ENCODE measurements at places on chromosomes 1 and 21.

DNA sequence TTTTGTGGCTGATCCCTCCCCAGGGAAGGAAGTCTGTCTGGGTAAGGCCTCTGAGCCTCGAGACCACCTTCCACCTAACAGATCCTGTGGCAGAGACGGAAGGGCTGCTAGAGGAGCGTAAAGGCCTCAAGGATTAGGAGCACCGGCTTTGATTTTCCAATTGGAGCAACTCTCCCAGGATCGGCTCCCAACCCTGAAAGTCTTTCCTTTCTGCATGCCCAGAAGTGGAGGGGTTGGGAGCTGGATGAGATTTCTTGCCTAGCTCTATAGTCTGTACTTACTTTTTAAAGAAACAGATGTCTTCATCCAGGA, 41.4 kb downstream of the ELK4 start:
- DNase-seq: no peak

DNA sequence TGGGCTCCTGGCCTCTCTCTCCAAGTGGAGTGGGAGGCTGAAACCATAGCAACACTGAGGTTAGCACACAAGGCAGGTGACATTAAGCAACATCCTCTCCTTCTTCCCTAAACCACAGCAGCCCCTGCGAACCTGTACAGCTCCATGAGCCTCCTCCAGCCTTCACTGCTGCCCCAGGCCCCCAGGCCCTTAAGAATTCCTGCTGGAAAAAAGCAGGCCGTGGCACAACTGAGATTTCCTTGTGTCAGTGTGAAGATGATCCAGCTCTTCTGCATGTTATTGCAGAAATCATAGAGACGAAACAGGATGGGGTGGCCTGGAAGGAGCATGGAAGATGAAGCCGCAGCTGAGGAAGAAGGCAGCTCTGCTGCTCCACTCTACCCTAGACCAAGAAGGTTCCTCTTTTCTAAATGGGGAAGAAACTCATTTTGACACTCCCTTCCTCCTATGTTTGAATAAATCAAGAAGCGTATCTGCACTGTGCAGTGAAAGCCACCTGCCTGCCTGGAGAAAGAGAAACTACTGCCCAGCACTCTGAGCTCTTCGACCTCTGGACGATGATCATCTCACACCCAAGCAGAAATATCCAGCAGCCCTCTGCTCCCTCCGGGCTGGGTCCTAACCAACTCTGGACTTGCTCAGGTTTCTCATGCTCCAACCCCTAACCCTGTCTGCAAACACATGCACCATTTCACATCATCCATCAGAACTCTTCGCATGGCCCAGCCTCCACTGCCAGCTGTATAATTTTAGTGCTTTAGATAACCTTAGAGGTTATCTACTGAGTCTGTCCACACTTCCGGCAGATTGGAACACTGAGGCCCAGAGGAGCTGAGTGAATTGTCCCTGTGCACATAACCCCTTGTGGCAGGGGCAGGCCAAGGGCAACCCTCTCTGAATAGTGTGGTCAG, 20.7 kb downstream of the SH3BP5L start:
- DNase-seq: no peak

DNA sequence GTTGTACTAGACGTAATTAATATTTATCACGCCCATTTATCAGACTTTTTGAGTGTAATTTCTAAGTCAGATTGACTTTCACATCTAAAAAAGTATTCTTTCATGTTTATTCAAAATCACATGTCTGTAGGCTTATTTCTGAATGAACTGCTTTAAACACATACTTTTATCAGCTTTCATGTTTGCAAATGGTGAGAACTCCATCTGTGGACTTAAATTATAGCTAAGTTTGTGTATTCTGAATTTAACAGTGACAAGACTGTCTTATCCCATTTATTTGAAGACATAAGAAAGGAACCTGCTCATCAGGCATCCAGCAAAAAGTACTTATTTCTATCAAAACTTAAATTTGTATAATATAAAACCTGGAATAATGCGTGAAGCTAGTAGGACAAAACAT, 69.3 kb downstream of the DENND1B start:
- no peak for DNase-seq

DNA sequence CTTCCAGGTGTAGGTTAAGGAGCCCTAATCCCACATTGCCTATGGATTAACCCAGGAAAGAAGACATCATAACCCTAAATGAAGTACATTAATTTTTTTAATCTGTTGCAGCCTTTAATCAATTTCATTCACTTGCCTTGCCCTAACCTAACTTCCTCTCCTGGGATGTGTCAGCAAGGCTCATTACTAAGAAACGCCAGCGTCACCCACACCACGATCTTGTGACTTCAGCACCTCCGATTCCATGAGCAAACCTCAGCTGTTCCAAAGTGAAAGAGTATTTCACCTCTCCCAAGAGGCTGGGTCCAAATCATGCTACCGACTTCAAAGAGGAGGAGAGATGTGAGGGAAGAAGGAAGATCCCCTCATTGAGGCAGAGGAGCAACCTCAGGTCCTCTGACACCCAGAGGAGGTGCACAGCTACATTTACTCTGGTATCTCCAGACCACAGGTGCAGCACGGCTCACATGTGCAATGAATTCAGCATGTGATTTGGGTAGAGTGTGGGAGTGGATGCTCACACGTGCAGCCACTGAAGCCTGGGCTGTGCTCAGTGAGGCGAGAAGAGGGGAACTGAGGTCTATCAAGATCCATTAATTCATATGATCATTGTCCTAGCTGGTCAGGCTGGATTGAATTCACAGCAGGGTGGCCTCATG, 134.1 kb downstream of the SLC30A10 start:
- DNase-seq: no peak

DNA sequence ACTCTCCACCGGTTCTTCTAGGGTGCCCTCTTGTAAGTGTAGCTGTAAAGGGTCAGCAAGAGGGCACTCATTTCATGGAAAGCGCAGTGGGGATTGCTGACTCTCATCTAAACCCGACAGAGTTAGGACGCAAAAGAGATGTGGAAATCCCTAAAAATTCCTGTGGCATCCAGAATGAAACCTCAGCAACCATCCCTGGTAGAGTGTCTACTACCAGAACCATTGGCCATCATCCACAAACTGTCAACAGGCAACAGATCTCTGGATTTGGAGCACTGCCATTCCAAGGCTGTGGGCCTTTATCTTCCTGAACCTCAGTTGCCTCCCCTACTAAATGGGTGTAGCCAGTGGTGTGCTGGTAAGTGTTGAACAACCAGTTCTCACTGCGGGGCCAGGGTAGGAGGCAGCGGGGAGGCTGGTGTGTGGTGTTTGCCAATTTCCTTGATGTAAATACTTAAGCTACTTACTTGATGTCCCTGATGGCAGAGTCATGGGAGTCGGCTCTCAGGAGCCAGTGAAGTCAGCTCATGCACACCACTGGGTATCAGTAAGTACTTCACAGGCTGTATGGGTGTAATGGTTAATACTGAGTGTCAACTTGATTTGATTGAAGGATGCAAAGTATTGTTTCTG, 195.8 kb downstream of the KAZN start:
- no peak for DNase-seq

DNA sequence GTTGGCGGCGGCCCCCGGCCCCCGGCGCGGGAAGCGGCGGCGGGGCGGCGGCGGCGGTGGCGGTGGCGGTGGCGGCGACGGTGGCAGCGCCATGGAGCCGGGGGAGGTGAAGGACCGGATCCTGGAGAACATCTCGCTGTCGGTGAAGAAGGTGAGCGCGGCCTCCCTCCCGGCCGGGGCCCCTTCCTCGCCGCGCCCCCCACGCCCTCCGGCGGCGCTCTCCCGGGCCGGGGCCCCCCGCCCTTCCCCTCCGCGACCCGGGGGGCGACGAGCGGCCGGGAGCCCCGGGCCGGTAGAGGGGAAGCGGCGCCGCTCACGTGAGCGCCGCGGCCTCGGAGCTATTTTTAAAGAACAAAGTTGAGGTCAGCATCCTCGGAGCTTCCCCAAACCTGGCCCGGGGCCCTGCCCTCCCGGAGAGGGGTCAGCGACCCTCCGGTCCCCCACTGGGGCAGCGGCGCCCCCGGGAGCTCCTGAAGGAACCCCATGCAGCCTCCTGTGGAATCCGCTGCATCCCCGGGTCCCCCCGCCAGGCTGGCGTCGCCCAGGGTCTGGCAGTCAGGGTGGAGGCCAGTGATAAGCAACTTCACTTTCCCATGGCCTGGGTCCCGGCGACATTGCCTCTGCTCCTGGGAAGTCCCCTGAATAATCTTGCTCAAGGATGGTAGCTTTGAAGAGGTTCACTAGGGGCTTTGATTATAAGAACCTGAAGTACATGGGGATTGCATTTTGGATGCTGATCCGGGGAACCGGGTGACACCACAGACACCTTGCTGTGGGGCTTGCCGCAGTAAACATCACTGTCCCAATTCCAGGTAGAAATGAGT, 560 bp downstream of the PLEKHM2 start:
- DNase-seq: peak; percentile 29

GRCh38 chr1:64579767-64580166, 109.8 kb downstream of the CACHD1 start:
- no peak for DNase-seq

DNA sequence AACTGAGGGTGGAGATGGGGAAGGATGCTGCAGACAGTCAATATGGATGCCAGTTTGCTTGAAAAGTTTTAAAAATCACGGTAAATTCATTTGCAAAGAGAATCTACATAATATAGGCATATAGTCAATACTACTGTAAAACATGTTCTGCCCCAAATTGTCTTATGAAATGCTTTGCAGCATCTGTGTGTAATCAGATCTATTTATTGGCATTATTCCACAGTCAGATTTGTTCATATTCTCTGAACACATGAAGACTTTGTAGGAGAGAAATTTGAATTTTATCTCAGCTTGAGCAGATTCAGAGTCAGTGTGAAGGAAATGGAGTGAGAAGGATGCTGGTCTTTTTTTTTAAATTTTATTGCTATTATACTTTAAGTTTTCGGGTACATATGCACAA, 88.5 kb downstream of the PLPPR4 start:
- no peak for DNase-seq

- DNase-seq: no peak
Observed at GRCh38 chr1:29397981-29398380, 161.7 kb downstream of the PTPRU start.

GRCh38 chr1:54268762-54269297, 68.9 kb downstream of the MRPL37 start:
- DNase-seq: no peak

DNA sequence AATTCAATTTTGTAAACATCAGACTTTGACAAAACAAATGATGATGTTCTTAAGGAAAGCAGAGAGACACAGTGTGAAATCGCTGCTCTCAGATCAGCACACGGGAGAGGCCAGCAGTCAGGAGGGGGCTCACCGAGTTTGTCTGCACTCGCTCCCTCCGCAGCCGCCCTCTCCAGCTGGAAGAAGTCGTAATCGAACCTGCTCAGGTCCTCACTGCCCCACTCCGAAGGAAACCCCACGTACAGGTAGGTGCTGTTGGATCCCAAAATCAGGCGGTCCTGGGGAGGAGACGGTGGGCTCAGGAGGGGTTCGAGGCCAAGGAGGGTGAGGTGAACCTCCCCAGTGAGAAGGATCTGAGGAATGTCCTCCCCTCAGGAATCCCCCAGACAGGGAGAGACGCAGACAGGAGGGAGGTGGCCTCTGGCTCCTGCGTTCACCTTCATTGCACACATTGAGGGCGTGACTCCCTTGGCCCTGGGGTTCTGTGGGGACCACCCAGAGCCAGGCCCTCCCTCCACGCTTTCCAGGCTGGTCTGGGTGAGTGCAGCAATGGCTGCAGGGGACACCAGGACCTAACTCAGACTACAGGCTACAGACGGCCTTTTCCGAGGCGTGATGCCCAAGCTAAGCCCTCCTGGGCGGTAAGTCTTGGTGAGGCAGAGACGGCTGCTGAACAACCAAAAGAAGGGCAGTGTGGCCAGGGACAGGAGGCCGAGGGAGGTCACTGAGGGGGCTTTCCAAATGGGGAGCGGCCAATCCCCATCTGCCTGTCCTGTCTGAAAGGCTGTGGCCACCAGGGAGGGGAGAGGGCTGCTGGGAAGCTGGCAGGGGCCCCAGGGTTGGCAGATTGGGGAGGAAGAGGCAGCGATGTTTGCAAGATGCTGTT, 65.5 kb downstream of the SCCPDH start:
- no peak for DNase-seq

GRCh38 chr1:97674517-97674916, 246.3 kb downstream of the DPYD start:
- no peak for DNase-seq

DNA sequence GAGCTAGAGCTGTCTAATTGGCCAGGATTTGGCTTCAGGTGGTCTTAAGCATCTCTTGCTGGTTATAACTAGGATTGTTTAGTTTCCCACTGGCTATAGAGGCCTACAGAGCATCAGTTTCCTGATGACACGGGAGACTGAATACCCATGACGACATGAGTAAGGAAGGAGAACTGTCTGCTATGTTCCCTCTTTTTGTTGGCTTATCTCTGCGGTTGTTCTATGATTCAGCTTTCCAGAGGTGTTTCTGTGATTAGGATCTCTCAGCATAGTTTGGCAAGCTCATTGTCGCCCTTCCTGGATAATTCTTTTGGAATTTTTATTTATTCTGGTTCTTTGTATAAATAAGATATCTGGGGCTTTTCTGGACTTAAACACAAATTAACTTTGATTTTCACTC, 163.4 kb downstream of the OLFM3 start:
- DNase-seq: no peak

DNA sequence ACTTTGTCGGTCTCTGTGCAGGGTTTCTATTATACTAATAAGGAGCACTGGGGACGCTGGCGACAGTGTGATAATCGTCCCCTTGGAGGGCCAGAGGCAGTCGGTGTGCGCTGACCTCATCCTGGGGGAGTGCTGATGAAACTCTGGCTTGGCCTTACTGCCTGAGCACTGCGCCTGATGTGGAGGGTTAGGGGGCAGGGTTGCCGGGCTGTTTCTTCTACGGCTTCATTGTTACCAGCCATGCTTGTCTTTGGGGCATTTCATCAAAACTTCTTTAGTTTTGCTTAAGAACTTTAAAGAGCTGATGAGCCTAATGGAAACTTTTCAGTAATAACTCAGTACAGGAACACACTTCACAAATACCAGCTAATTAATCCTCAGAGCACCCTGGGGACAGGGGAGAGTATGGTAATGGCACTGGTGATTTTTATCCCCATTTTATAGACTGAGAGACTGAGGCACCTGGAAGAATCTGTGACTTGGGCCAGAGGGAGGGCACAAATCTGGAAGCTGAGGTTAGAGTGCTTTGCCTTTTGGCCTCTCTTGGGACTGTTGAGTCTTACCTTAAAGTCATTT, 81.8 kb downstream of the PEX14 start:
- DNase-seq: no peak

DNA sequence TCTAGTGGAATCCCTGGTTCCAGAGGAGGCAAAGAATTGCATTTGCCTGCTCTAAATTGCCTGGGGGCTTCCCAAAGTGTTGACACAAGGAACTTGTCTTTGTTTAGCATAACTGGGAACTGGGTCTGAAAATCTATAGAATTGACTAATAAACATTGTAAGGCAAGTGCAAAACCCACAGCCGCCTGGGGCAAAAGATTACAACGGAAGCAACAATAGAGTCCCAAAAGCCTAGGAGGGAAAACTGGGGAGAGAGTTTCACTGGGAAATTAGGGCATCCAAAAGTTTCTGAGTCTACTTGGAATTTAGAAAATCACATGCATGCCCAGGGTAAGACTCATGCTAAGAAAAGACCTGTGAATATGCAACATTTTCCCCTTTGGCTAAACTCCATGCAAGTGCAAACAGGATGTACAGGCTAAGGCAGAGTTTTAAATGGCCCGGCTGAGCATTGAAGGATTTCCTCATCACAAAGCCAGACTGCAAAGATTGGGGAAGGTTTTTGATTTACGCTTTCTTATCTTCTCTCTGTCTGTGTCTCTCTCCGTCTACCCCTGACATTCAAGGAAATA, 725.3 kb upstream of the NCAM2 start:
- no peak for DNase-seq

All from activated T-cell treated with anti-CD3 and anti-CD28 coated beads, Interleukin-2, amount 50 U/mL, for 4 hours (primary cell).